ENCODE measurements at places on chromosomes 4 and X.

DNA sequence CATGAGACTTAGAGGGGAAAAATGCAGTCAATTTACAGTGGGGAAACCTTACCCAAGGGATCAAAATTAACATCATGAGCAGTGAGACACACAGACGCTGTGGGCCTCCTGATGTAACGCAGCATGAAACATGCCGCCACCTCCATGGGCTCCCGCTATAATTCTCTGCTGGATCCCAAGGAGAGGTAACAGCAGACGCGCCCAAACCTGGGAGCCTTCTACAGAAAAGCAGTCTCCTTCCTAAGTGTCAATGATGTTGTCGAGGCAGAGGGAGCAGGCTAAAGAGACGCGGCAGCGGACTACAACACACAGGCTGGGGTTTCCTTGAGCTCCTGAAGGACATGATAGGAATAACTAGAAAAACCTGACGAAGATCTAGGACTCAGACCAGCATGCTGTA, 142.3 kb downstream of the AFAP1 start:
- no peak for DNase-seq

DNA sequence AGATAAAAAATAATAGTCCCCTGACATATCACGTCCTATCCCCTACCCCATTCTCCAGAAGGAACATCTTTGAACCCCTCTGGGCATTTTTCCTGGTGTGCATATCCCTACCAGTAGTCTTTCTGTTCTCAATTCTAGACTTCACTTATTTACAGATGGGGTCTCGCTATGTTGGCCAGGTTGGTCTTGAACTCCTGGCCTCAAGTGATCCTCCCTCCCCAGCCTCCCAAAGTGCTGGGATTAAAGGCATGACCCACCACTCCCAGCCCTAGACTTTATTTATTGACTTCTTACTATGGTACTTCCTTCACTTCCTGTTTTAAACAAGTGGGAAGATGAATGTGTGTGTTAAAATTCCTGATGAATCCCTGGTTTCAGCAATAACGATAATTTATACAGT, 612 bp upstream of the RRAGB start:
- no peak for DNase-seq

GRCh38 chr4:34766935-34767334, 1477.4 kb downstream of the ARAP2 start:
- DNase-seq = no peak

DNA sequence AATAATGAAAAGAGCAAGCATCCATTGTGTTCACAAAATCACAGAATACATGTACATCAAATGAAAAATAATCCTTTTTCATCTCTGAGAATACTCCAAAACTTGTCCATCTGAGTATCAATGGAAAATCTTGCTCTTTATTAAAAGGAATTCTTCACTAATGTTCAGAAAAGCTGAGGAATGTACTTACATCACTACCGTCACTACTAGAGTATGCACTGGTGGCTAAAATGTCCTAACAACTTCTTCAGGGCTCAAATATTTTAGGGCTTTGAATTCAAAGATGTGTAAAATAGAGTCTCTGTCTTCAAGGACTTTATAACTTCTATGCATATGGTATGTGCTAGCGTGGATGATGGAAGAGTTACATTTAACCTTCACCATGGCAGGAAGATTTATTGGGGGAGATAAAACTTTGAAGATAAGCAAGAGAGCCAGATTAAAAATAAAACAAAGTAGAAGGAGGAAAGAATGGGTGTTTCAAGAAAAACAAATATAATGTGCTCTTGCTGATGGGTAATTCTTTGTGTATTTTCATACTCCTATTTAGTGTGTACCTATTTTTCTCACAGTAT, 55.1 kb downstream of the DMD start:
- DNase-seq = no peak

DNA sequence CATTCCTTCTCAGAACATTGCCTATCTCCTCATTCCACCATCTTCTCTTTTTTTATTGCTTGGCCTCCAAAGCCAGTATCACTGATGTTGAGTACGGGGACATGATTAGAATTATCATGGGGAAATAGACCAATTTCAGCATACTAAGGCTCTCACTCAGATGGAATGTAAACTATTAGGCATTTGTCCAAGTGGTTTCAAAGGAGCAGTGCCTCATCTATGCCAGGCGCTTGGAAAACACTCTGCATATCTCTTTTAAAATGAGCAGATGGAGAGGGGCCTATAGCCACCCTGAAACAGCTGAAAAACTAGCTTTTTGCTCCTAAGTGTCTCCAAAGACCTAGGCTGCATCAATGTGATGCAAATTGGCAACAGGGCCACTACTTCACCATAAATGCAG, 150.8 kb upstream of the DIPK2B start:
- DNase-seq = no peak

DNA sequence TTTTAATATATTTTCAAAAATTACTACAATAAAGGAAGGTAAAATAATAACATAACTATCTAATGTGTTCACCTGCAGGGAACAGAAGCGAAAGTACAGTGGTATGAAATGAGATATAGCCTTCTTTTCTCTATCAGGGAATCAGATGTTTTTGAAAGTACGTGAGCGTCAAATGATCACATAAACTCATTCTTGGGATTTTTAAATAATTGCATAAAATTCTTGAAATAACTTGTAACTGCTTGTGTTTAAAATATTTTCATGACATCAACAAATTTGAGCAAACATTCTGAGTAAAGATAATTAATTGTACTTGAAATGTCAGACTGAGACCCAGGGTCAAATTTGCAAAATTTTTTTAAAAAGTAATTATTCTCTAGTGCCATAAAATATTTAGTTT, 193.5 kb upstream of the NEIL3 start:
- DNase-seq = no peak
